ENCODE measurements at places on chromosomes 1 and 21. TPM values are rescaled to one million over a fixed set of nuclear protein-coding genes. Genes with fewer than 3 reads are reported as not detected.

The RHEX gene
- 1.8 TPM for total RNA-seq

The SPATA21 gene
- total RNA-seq: not detected

The FALEC gene
- not detected for total RNA-seq

The LDLRAD1 gene
- total RNA-seq: not detected

The LCE1C gene
- total RNA-seq: not detected

Data from left cardiac atrium (tissue), 4 donors.